Aortic smooth muscle cell (primary cell): ENCODE measurements at places on chromosomes 3 and 15. TPM values are rescaled to one million over a fixed set of nuclear protein-coding genes. Genes with fewer than 3 reads are reported as not detected.

The CTDSPL gene
- 21.9 and 22.4 TPM in 2 replicates for total RNA-seq

The MYLK gene
- total RNA-seq: 234 and 338 TPM in 2 replicates

The ATP13A4 gene
- 0.31 and 0.40 TPM in 2 replicates for total RNA-seq

The C3orf49 gene
- not detected in 2 replicates for total RNA-seq

The XRN1 gene
- total RNA-seq: 46.6 and 55.6 TPM in 2 replicates

The CCR9 gene
- not detected in 2 replicates for total RNA-seq

The ITIH3 gene
- total RNA-seq: 1.1 and 2.8 TPM in 2 replicates

The OSBPL10 gene
- 10.7 and 12.7 TPM in 2 replicates for total RNA-seq

The PTH1R gene
- total RNA-seq: 0.06 and 0.13 TPM in 2 replicates

The CPNE9 gene
- not detected in 2 replicates for total RNA-seq

The STX19 gene
- total RNA-seq: 0.06 TPM in 1 of 2 replicates, not detected in the other

The GOLGA8B gene
- total RNA-seq: 13.4 and 13.9 TPM in 2 replicates

The SAMMSON gene
- total RNA-seq: not detected in 2 replicates
